Urinary bladder (tissue), 4 donors: ENCODE measurements at places on chromosomes 7 and 10. TPM values are rescaled to one million over a fixed set of nuclear protein-coding genes. Genes with fewer than 3 reads are reported as not detected.

- no peak for DNase-seq
Observed at GRCh38 chr10:79136236-79137005, 67.7 kb downstream of the ZMIZ1 start.

GRCh38 chr7:30322271-30323005 lies 38.0 kb downstream of the ZNRF2 start:
- no peak for DNase-seq

Gene TAS2R41
- not detected for total RNA-seq

Gene BRAF
- total RNA-seq = 98.2 TPM

- DNase-seq = no peak
Observed at GRCh38 chr7:1675673-1676549, 5.8 kb downstream of the ELFN1 start.

DNA sequence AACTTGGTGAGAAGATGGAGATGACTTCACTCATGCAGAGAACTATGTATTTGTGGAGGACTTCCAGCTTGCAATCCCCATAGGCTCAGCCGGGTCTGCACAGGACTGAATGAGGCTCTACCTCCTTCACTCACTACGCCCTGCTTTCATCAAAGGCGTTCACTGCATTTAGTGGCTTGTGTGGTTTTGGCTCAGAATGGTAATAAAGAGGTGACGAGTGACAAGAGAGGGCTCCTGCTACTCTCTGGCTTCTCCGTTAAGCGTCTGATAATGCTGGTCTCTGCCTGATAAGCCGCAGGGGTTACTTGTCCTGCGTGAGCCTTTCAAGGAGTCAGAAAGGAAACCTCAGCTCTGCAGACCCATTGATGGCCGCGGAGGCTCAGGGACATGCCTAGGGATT lies 343.4 kb downstream of the PRPF18 start:
- no peak for DNase-seq

DNA sequence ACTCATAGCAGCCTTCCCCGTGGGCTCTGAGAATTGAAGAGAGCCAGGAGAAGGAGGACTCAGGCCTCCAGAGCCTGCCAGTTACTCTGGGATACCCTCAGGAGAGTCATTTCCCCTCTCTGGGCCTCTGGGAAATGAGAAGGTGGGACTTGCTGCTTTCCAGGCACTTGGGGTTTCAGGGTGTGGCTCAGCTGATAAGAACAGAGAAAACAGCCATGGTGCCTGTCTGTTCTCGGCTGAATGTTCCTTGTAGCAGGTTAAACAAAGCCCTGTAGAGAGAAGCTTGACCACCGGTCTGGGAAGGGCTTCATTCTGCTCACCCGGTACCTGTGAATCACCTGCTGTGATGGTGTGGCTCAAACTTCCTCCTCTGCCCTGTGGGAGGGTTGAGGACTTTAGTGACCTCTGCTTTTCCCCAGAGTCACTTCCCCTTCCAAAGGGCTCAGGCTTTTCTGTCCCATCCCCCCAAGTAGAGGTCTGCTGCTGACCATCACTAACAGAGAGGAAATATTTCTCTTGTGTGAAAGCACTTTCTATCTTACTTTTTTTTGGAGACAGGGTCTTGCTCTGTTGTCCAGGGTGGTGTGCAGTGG lies 212.4 kb upstream of the GALNT17 start:
- no peak for DNase-seq

GRCh38 chr10:82867056-82867455 lies 992.1 kb downstream of the NRG3 start:
- DNase-seq = no peak

DNA sequence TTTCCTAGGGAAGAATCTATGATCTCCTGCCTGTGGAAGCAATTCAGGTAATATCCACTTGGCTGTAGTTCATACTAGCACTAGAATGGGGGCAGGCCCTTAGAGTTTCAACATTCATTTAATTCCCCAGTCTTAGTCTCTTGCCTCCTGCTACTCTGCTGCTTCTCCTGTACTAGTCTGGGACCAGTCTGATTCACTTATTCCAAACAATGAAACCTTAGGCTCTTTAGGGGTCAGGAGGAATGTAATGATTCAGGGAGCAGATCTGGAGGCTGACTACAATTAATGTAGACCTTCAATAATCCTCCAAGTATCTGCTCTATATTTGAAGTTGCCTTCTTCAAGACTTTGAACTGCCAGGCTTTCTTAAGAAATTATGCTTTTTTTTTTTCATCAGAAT lies 101.8 kb downstream of the GNAT3 start:
- no peak for DNase-seq

Gene PRSS37
- total RNA-seq = not detected

Gene C10orf62
- not detected for total RNA-seq

DNA sequence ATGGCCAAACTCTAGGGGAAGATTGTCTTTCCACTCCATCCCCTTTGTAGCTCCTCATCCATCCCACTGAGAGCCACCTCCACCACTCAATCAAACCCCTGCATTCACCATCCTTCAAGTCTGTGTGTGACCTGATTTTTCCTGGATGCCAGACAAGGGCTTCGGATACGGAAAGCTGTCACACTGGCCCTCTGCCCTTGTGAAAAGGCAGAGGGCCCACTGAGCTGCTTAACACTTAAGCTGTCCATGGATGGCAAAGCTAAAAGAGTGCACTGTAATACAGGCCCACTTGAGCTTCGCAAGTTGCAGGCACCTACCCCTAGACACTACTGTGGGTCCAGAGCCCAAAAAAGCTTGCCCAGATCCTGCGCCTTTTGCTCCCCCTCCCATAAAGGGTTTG lies 237.2 kb downstream of the MAGI2 start:
- DNase-seq = no peak
